Fibroblast of the aortic adventitia (primary cell): ENCODE measurements at places on chromosomes 6 and 20. TPM values are rescaled to one million over a fixed set of nuclear protein-coding genes. Genes with fewer than 3 reads are reported as not detected.

TRDN gene
- under 0.01 TPM in 1 of 2 replicates, not detected in the other for total RNA-seq

HACE1 gene
- total RNA-seq = 18.3 and 59.0 TPM in 2 replicates

PRR18 gene
- not detected in 2 replicates for total RNA-seq

SCRT2 gene
- total RNA-seq = not detected in 2 replicates

SLC32A1 gene
- not detected in 2 replicates for total RNA-seq

MPC1 gene
- total RNA-seq = 11.8 and 33.8 TPM in 2 replicates

ERVFRD-1 gene
- not detected in 2 replicates for total RNA-seq

FUCA2 gene
- 72.5 and 74.4 TPM in 2 replicates for total RNA-seq

PACSIN1 gene
- total RNA-seq = not detected in 2 replicates

CD93 gene
- 0.27 and 2.0 TPM in 2 replicates for total RNA-seq

PCSK2 gene
- not detected in 2 replicates for total RNA-seq

FOXF2 gene
- 0.25 and 8.1 TPM in 2 replicates for total RNA-seq

OR12D3 gene
- not detected in 2 replicates for total RNA-seq

BTNL2 gene
- total RNA-seq = not detected in 2 replicates
